ENCODE measurements at places on chromosomes 3 and 15.

DNA sequence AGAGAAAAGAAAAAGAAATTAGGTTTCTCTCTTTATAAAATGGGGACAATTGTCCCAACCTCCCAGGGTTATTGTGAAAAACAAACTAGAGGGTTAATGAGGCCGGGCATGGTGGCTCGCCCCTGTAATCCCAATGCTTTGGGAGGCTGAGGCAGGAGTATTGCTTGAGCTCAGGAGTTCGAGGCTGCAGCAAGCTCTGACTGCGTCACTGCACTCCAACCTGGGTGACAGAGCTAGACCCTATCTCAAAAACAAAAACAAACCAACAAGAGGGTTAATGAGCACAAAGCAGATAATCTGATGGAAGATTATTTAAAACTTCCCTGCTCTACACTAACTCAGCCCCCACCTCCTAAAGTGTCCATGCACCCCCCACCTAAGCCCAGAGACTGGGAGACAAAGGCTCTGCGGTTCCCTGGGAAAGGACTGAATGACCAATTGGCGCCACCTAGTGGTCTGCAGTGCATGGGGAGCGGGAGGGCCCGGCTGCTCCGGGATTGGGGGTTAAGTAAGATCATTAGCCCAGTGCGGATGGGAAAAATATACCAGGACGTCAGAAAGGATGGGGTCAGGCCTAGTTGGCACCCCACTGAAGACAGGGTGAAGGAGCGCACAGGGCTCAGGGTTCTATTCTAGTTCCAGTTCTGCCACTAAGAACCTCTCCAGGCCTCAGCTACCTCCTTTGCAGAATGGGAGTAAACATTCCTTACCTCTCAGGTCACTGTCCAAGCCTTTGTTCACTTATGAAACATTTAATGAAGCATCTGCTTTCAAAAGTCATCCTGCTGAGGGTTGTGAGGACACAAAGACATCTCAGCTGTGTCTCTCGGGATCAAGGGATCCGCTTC lies 15.6 kb downstream of the PIF1 start:
- DNase-seq = peak; percentile 88

- no peak for DNase-seq
These were observed 12.6 kb downstream of the NUP210 start for GRCh38 chr3:13407475-13407874.

DNA sequence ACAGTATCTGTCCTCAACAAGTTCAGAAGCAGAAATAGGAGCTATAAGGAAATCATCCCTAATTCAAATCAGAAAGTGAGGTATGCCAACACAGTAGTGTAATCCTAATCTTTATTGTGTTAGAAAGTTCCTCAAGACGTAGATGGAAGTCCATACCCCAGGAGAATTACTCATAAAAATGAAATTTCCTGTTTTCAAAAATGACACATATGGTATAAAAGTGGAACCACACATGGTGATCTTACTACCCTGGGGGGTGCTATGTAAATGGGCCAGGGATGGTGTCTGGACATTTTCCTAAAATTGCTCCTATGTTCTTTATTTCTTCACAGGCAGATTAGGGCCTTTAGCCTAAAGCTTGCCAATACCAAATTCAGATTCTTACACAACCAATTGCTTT lies 204.1 kb downstream of the ARRDC4 start:
- no peak for DNase-seq

- DNase-seq = no peak
These were observed 610.9 kb downstream of the AGBL1 start for GRCh38 chr15:86690566-86690965.

DNA sequence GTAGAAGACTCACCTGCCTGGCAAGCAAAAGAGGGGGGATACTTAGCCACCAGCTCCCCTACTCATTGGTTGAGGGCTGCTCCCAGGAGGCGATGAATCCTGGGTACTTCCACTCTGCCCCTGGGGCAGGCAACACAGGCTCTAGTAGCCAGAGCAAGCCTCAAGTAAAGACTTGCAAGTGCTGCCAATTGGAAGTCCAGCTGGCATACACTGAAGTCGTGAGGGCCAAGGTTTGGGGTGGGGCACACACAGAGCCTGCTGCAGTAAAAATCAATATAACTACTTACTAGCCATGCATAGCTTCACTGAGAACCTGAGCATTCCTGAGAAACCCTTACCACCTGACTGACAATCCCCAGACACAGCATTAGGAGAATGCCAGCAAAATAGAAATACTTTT lies 123.0 kb upstream of the EIF1B start:
- DNase-seq = peak; percentile 12

DNA sequence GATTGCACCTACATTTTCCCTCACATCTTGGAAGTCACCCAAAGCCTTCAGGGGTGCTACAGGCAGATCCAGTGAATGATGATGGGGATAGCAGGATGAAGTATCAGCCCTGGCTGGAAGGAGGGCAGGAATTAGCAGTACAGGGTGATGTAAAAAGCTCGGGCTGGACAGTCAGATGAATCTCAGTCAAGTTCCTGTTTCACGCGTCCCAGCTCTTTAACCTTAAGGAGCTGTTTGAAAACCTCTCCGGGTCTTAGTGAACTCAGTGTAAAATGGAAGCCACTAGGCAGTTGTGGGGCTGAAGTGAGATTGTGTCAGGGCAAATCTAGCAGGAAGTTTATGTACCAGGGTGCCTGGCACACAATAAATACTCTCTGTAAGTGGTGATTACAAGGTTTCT lies 166.4 kb upstream of the PROK2 start:
- no peak for DNase-seq

DNA sequence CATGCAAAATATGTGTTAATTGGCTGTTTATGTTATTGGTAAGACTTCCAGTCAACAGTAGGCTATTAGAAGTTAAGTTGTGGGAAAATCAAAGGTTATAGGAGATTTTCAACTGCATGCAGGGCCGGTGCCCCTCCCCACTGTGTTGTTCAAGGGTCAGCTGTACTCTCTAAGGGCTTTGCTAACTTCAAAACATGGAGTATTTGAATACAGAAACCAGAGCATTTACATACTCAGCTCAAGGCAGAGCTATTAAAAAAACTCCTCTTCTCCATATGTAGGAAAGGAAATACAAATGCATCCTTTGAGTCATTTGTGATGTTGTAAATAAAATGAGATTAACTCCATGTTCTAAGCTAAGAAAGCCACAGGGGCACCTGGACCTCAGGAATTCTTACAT lies 16.8 kb downstream of the IL17RB start:
- no peak for DNase-seq

- no peak for DNase-seq
These were observed 126.7 kb downstream of the ATP10A start for GRCh38 chr15:25736461-25736860.
